Frontal cortex (tissue), 4 donors: ENCODE measurements at places on chromosomes 1 and 21. TPM values are rescaled to one million over a fixed set of nuclear protein-coding genes. Genes with fewer than 3 reads are reported as not detected.

Gene CHI3L2
- 0.41 TPM for total RNA-seq

GRCh38 chr1:174023440-174023839, 1.3 kb upstream of the RC3H1 start:
- DNase-seq, result no peak

Gene KRTAP19-1
- not detected for total RNA-seq

GRCh38 chr1:58764294-58764978, 19.4 kb downstream of the JUN start:
- no peak for DNase-seq

DNA sequence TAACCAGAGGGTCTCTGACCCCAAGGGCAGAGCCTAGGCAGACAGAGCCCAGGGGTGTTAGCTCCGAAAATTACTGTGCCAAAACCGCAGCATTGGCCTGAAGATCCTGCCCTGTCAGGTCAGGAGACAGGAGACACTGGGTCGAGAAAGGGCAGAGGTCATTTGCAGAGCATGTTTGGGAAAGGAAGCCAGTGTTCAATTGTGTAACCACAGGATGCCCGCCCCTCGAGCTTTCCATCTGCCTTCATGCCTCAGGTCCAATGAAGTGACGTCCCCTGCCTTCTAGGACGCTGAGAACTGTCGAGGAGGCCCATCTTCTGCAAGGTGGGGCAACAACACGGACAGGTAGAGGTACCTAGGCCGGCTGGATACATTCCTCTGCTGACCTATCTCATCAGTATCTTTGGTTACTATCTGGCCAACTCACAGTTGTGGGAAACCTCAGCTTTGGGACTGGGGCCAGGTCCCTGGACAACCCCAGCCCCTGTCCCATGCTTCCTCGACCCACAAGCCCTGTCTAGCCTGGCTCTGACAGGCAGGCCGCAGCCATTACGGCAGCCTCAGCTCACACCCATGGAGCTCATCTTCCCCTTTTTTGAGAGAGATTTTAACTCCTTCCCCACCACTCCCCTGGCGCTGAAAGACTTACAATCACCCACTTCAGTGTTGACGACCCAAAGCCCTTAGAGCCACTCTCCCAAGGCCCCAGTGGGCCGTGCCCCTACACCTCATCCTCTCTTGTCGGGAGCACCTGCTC, 1.3 kb downstream of the ARL8A start:
- no peak for DNase-seq

Gene AKR7A3
- 1.2 TPM for total RNA-seq

- no peak for DNase-seq
Measured at GRCh38 chr1:86382878-86383277, 13.2 kb downstream of the ODF2L start.

DNA sequence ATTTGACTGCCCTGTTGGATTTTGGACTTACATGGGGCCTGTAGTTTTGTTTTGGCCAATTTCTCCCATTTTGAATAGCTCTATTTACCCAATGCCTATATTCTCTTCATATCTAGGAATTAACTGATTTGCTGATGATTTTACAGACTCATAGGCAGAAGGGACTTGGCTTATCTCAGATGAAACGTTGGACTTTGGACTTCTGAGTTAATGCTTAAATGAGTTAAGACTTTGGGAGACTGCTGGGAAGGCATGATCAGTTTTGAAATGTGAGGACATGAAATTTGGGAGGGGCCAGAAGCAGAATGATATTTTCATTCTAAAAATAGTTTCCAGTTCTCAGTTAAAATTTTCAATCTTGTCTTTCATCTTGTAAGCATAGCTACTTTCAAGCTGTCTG, 222.3 kb downstream of the COP1 start:
- DNase-seq, result no peak

DNA sequence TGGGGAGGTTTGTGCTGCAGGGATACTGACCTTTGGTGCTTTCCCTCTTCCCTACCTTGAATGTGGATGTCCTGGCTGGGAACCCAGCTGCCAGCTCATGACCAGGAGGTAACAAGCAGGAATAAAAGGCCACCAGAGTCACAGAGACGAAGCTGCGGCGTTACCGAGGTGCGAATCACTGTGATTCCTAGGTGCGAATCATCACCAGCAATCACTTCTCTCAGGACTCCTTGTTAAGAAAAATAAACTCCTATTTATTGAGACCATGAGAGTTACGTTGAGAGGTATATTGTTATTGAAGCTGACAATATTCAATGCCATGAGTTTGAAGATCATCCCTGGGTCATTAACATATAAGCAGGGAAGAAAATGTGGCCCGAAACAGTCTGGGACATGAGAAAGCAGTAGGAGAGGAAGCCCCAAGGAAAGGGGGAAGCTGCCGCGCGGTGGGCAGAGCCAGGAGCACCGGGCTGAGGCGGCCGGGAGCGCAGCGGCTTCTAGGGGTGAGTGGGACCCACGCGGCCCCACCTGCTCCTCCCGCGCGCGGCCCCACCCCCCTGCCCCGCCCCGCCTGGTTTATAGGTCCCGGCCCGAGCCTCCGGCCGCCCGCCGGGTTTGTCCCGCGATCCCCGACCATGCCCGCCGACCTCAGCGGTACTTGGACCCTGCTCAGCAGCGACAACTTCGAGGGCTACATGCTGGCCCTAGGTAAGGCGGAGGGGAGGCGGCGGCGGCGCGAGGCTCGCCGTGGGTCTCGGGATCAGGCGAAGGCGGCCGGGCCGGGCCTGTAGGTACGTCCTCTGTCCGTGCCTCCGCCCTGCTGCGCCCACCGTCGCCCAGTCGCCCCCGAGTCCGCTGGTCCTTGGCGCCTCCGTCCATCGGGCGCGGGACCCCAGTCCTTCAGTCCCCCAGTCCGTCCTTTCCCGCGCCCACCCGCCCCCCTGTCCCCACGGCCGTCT, at the start of gene RBP7:
Gene RBP7 (plus strand): TSS at position 605 of the 959 bp plus-strand sequence. CDS start 31 bp downstream, at position 636.
- peak; percentile 40 for DNase-seq

DNA sequence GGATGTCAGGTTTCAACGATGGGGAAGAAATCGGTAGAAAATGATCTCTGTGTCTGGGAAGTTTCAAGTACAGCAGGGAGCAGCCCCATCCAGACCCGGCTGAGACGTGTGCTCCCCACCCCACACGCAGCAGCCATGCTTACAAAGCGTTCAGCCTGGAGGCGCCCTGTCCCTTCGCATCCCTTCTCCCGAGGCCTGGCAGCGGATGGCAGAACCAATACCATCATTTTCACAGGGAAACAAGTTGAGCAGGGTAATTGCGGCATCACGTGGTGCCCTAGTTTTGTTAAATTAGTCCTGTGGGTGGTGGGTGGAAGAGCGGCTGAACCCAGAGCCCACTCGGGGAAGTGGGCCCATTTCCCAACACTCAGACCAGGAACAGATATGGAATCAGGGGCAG, 23.9 kb downstream of the KCNAB2 start:
- no peak for DNase-seq

- no peak for DNase-seq
Measured at GRCh38 chr1:175163702-175164101, 28.9 kb downstream of the KIAA0040 start.

DNA sequence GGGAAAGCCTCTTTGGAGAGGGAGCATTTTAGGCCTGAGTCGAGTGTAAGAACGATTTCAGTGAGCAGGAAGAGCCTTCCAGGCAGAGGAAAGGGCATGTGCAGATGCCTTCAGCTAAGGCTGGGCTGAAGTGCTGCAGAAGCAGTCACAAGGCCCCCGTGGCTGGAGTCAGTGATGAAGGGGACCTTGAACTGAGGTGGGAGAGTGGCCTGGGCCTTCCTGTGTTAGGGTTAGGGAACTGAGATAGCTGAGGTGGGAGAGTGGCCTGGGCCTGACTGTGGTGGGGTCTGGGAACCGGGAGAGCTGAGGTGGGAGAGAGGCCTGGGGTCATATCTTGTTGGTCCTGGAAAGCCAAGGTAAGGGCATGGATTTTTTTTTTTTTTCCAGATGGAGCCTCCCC, 50.9 kb upstream of the ETV3 start:
- no peak for DNase-seq

DNA sequence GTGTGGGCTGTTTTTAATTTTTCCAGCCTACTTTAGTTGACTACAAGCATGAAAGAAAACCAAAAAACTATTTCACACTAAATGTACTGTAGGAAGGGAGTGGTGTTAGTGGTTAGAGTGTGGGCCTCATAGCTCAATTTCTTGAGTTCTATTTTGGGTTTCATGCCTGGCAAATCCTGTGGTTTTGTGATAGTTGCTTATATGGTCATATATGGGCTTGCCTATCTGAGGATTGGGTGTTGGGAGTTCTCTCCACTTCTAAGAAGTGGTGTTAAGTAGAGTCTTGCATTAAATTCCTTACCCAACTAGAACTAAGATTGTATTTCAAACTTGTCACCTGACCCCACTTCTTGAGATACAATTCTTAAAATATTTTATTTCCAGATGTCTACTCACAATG, 37.8 kb upstream of the COL11A1 start:
- no peak for DNase-seq

Gene SLC50A1
- total RNA-seq, result 4.9 TPM

DNA sequence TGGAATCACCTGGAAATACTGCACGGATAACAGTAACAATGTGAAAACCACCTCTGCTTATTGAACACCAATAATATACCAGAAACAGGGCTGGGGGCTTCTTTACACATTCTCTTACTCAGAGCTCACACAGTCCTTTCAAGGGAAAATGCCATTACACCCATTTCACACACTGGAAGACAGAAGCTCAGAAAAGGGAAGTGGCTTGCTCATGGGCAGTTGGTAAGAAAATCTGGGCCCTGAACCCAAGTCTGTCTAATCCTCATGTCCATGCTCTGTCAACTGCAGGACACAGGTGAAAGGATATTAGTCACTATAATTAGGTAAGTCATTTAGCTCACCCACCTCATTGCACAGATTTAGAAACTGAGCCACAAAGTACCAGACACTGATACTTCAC, 18.6 kb downstream of the C8A start:
- DNase-seq, result no peak

DNA sequence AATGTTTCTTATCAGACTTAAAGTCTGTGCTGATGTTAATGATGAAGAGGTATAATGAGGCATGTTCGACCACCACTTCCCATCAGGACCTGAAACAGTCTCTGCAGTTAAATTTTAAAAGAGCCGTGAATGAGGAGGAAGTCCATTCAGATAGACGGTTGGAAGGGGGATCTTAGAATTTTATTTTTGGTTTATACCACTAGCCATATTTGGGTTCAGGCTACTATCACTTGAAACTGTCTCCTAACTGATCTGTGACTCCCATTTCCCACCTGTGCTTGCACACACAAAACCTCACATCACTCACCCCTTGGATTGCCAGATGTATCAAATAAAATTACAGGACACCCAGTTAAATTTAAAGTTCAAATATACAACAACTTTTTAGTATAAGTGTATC, 9.9 kb upstream of the ANKRD13C start:
- no peak for DNase-seq

Gene SCNM1
- 27.3 TPM for total RNA-seq

DNA sequence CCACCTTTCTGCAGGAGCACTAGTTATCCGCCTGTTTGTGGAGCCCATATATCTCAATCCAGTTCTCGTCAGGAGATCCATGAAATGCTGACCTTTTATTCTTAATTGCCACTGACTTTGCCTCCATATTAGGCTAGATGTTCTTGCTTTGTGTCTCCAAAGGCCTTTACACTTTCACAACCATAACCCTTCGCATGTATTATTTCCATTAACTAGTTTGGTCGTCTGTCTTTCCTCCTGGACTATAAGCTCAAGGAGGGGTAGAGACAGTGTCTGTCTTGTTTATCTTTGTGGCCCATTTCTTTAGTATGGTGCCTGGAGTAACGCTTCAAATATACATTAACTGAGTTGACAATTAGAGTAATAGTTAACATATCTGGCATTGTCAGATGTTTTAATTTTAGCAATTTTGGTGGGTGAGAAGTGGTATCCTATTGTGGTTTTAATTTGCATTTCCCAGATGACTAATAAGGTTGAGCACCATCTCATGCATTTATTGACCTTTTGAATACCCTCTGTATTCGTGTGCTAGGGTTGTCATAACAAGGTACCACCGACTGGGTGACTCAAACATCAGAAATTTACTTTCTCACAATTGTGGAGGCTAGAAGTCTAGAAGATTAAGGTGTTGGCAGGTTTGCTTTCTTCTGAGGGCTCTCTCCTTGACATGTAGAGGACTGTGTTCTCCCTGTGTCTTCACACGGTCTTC, 21.7 kb upstream of the IL12RB2 start:
- no peak for DNase-seq

DNA sequence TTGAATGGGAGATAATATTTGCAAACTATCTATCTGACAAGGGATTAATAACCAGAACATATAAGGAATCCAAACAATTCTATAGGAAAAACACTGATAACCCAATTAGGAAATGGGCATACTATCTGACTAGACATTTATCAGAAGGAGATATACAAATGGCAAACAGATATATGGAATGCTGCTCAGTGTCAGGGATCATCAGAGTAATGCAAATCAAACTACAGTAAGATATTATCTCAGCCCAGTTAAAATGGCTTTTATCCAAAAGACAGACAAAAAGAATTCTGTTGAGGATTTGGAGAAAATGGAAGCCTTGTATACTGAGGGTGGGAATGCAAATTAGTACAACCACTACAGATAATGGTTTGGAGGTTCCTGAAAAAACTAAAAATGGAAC, 758.0 kb upstream of the B3GALT2 start:
- no peak for DNase-seq

DNA sequence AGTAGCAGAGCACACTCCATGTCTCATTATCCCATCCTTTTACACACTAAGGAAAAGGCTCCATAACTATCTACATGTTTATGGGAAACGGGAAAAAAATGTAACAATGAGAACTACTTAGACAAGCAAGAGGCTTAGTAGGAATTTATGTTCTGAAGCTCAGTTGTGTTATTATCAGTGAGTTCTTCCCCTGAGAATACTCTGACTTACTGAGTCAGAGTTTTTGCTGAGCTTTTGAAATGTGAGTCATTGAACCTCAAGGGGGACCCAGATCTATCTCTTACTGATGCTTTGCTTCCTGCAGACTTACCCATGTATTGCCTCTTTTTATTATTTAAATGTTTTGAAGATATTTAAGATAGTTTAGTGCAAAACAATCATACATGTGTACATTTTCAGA, 20.1 kb downstream of the CFHR5 start:
- DNase-seq, result no peak

Gene CACNA1S
- under 0.01 TPM for total RNA-seq

GRCh38 chr1:68347415-68347814, 102.3 kb downstream of the RPE65 start:
- no peak for DNase-seq

DNA sequence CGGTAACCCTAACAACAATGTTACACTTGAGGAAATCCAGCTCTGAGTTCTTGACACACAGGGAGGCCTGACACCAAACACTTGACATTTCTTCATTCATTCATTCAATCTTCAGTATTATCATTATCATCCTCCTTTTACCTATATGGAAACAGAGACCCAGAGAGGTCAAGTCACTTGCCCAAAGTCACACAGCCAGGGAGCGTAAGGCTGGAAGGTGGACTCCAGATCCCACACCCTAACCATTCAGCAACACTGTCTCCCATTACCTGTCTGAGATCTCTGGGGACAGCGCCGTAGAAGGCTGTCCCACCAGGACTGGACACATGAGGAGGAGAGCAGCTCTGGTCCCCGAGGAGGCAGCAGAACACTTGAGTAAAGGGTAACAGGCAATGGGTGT, 101.4 kb downstream of the SYF2 start:
- no peak for DNase-seq

Gene LCE1F
- not detected for total RNA-seq

Gene DNM3
- 76.2 TPM for total RNA-seq

GRCh38 chr1:66360285-66360724, 173.6 kb upstream of the SGIP1 start:
- no peak for DNase-seq

Gene ATAD3C
- total RNA-seq, result not detected
